ENCODE measurements at places on chromosomes 4 and X.

DNA sequence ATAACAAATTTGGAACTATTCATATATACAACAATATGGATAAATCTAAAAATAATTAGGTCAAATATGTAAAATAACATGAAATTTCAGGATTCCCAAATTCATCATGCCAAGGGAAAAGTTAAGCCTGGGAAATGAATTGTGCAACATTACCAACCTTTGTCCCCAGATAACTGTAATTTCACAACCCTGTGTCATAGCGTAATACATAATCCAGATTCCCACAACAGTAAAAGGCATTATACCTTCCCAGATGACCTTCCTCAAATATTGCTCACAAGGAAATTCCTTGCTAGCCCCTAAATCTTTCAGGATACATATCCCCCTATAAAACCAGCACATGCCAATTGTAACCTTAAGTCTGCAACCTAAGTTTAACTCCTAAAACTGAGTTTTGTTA is 32.9 kb upstream of the RAB40A start:
- DNase-seq: peak; percentile 40

DNA sequence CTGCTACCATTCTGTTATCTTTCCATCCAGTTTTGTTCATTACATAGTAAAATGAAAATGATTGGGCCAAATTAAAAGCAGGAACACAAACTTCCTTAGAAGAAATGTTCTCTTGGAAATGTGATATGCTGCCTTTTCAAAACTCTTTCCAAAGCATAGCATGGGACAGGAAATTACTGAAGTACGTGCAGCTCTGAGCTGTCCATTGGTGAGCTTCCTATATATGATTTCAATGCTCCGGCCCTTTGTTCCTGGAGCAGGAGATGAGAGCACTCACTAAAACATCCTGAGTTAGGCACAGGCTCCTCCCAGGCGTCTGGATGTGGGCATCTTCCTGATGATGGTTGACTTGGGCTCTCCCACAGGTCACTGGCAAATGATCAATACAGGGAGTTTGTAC is 33.0 kb upstream of the ANXA3 start:
- DNase-seq: no peak

GRCh38 chrX:132751063-132751690 is 207.3 kb downstream of the HS6ST2 start:
- DNase-seq: no peak

DNA sequence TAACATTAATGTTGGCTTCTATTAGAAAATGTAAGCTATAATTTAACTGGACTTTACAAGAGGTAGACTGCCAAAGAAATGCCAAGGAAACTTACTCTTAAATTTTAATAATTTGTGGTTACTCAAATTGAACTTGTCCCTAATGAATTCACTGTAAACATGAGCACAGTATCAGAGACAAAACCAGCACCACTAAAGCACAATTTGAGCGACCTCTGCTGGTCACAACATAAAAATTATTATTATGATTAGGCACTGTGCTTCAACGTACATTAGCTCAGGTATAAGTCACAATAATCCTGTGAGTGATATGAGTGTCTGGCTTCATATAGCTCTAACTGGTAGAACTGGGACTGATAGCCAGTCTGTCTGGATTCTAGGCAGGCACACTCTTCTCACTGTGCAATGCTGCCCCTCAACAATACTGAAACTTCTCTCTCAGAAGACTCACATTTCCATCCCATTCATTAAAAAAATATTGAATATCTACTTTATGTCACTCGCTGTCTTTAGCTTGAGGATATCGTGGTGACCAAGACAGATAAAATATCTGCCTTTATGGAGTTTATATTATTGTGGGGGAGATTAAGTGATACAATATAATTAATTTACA is 8.0 kb downstream of the NUDT6 start:
- DNase-seq: peak; percentile 43

- no peak for DNase-seq
Observed at GRCh38 chr4:40645586-40645985, 15.9 kb upstream of the RBM47 start.

- DNase-seq: no peak
Observed at GRCh38 chrX:148871422-148872160, 371.2 kb downstream of the AFF2 start.

- DNase-seq: no peak
Observed at GRCh38 chr4:8392591-8393190, 47.8 kb downstream of the ACOX3 start.

DNA sequence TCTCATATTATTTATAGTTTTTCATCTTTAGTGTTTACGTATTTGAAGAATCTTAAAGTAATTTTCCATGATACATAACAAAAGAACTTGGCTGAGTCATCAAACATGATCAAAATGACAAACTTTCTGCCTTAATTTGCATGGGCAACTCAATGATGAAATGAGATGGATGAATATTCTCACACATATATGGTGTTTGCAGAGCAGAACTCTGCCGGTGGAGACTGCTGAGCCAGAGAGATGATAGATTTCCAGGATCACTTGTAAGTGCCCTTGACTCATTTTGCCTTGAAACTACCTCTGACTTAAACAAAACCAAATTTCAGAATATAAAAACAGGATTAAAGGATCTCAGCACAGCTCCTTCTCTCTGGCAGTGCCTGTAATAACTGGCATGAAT is 38.2 kb downstream of the TRPC3 start:
- no peak for DNase-seq

GRCh38 chrX:129786210-129786651 is 6.5 kb downstream of the SASH3 start:
- no peak for DNase-seq

DNA sequence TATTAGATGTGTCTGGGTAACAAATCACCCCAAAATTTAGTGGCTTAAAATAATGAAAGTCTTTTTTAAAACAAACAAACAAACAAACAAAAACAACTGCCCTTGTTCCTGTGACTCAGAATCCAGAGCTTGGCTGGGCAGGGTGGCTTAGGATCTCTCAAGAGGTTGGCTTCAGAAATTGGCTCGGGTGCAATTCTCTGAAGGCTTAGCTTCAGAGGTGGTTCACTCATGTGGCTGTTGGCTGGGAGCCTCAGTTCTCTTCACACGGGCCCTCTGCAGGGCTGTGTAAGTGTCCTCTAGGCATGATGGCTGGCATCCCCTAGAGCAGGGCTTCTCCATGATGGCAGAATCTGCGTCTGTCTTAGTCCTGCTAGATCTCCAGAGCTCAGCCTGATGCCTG is 179.9 kb upstream of the BCOR start:
- DNase-seq: no peak

GRCh38 chrX:39677585-39677977 is 420.2 kb downstream of the BCOR start:
- DNase-seq: no peak

DNA sequence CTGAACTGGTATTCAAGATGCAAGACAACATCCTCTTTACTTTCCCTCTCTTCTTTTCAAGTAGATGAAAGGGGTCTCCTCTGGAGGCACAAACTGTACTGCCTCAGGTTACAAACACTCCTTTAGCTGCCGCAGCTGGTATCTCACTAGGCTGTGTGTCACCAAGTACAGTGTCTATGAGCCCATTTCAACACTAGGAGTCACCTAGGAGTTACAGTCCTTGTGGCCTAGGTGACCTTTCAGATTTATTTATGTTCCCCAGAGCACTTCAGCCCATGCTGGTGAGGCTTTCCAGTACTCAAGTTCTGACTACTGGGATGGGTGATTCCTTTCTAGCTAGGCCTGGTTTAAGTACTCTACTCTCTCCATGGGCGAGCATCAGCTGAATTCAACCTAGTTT is 32.4 kb upstream of the TMLHE start:
- no peak for DNase-seq

GRCh38 chrX:131812847-131813825 is 210.0 kb upstream of the STK26 start:
- no peak for DNase-seq

- DNase-seq: peak; percentile 95
Observed at GRCh38 chr4:186936496-186937375, 213.1 kb upstream of the FAT1 start.

DNA sequence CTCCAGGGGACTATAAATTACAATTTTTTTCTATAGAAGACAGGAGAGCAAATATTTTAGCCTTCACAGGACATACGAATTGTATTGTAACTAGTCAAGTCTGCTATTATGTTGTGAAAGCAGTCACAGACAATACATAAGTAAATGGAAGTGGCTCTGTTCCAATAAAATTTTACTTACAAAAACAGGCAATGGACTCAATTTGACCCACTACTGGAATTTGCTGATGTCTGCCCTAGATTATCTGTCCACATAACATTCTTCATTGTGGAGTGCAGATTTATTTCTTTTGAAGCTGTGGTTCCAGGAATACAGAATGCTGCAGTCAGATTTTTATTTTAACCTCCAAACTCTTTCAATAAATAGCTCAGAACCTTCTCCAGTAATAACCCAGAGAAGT is 330.3 kb downstream of the PPP4R3C start:
- DNase-seq: no peak

- peak; percentile 55 for DNase-seq
Observed at GRCh38 chrX:68827848-68828624, 785 bp upstream of the EFNB1 start.

- DNase-seq: no peak
Observed at GRCh38 chr4:56149591-56149990, 200.8 kb downstream of the CEP135 start.

DNA sequence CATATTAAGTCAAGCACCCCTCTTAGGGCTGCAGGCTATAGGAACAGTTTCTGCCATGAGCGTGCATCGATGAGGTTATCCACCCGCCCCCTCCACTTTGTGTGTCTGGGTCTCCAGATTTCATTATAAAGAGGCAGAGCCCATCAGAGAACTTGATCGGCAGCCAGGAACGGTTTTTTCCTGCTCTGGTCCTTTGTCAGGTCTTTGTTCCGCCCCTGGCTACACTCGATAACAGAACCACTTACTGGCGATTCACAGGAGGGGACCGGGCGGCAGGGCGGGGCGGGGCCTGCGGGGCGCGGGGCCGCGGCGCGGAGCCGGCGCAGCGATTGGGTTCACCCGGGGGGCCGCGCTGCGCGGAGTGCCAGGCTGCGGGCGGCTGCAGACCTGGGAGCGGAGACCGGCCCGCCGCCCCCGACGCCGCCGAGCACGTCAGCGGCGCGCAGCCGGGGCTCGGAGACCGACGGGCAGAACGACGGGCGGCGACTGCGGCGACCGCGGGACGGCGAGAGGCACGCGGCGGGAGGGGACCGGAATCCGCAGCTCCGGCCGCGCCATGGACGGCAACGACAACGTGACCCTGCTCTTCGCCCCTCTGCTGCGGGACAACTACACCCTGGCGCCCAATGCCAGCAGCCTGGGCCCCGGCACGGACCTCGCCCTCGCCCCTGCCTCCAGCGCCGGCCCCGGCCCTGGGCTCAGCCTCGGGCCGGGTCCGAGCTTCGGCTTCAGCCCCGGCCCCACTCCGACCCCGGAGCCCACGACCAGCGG is at the start of gene SLC10A4:
Gene SLC10A4 (plus strand): TSS at position 338 of the 771 bp plus-strand sequence. CDS start 219 bp downstream, at position 557.
- no peak for DNase-seq

DNA sequence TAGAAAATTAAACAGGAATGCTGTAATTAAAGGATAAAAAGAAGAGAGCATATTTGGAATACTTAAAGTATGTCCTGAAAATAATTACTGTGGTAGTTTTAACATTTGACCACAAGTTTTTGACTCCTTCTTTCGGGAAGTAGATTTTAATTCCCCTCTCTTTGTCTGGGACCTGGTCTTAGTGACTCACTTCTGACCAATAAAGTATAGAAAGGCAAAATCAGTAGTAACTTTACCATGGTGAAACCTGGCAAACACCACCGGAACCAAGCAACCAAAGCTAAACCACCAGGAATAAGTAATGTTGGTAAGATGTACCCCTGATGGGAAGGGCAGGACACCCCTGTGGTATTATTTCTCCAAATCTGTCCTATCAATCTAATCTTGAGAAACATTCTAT is 314.8 kb downstream of the PDHA2 start:
- no peak for DNase-seq

DNA sequence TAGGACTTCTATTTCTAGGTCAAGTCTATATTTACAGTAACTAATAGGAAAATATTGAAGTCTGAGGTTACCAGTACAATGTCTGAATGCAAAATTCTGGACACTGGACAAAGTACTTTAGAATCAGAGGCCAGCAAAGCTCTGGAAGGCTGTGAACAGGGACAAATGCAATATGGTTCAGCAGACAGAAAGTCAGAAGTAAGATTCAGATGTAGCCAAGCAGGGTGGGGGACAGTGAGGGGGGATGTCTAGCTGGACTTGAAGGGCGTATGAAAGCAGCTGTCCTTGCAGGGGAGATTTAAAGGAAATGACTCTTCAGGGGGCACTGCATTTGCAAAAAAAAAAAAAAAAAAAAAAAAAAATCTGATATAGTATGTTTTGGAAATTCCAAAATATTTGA is 2.9 kb downstream of the SORBS2 start:
- no peak for DNase-seq

GRCh38 chr4:118281611-118282442 is 71.0 kb downstream of the PRSS12 start:
- DNase-seq: peak; percentile 18

GRCh38 chrX:15854080-15854655 is 445 bp downstream of the AP1S2 start:
- DNase-seq: peak; percentile 24

- no peak for DNase-seq
Observed at GRCh38 chr4:4320528-4320927, 30.5 kb downstream of the ZBTB49 start.

- peak; percentile 2 for DNase-seq
Observed at GRCh38 chr4:61003301-61003700, 196.8 kb upstream of the ADGRL3 start.

GRCh38 chr4:7892212-7893019 is 47.2 kb downstream of the AFAP1 start:
- no peak for DNase-seq

DNA sequence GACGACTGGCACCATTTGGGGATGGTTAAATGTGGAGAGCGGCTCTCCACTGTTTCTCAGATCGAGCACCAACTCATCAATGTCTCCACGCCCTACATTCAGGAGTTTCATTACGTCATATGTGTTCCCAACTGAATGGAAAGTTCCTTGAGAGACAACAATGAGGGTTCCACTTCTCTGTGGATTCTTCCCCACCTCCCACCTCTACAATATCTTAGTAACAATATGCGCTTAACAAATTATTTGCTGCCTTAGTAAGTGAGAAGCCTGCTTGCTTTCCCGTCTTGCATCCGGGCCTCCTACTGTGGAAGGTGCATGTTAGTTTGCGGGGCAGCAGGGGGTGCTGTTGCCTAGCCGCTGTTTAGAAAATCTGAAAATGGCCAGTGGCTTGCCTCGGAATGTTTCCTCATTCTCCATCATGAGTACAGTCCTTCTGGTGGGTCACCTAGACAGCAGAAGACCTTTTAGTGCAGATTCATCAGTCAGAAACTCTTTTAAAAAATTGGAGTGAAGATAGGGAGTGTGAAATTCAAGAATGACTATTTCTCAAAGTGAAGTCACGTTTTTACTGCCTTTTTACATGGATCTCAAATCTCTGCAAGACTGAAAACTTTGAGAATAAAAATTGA is 55.7 kb downstream of the PHOX2B start:
- DNase-seq: peak; percentile 30

DNA sequence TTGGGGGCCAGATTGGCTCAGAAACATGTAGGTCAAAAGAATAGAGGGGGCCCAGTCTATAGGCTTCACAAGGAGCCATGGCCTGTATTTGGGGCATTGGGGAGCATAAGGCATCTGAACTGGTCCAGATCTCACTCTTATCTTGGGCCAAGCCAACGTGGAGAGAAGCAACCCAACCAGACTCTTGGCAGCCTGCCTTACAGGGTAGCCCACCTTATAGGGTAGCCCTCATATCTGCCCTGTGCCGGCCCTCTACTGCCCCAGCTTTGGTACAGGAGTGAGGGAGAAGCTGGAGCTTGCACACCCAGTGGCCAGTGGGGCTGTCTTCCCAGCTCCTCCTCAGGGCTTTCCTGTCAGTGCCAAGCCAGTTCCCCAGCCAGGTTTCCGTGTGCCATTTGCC is 142.2 kb downstream of the AMMECR1 start:
- no peak for DNase-seq
